A549 treated with CORT108297 at 1 μM for 4 hours (cell line): ENCODE measurements at places on chromosomes 2 and 18. TPM values are rescaled to one million over a fixed set of nuclear protein-coding genes. Genes with fewer than 3 reads are reported as not detected.

Gene CNNM4
- 12.3 to 16.9 TPM (median 15.4 TPM) in 5 replicates for total RNA-seq

Gene ACKR3
- 20.2 to 28.9 TPM (median 24.0 TPM) in 5 replicates for total RNA-seq

Gene DARS1
- total RNA-seq = 52.7 to 62.1 TPM (median 55.9 TPM) in 5 replicates

Gene ATOH8
- 5.3 to 10.6 TPM (median 8.1 TPM) in 5 replicates for total RNA-seq

Gene MAL
- 0.07 TPM in 1 of 5 replicates, not detected in the others for total RNA-seq

Gene PIEZO2
- 0.44 to 1.1 TPM (median 0.51 TPM) in 5 replicates for total RNA-seq
